Activated T-helper 1 cell treated with anti-CD3 and anti-CD28 coated beads, Interleukin-12 subunit alpha, Interleukin-12 subunit beta, Interleukin-2, Interleukin-4 antibody, amounts not matched to agents 30 ng/mL and 10 ng/mL and 1 ng/mL, durations not matched to agents 14 hours and 24 hours and 36 hours (primary cell): ENCODE measurements at places on chromosomes 5 and 9.

- H3K4me1 ChIP-seq, result peaks cover 5% of the 10 kb centered on the region
- no peaks in the 10 kb centered on the region for H3K27me3 ChIP-seq
- no peak overlapping the region for H3K27ac ChIP-seq
- no peak for DNase-seq
Observed at GRCh38 chr5:125210242-125210947, 464.0 kb upstream of the ZNF608 start.

- no peaks in the 10 kb centered on the region for H3K27me3 ChIP-seq
- H3K4me3 ChIP-seq, result no peak overlapping the region
- H3K27ac ChIP-seq, result no peak overlapping the region
- DNase-seq, result no peak
- H3K4me1 ChIP-seq, result no peaks in the 10 kb centered on the region
Observed at GRCh38 chr5:136043551-136043950, 14.8 kb downstream of the TGFBI start.

DNA sequence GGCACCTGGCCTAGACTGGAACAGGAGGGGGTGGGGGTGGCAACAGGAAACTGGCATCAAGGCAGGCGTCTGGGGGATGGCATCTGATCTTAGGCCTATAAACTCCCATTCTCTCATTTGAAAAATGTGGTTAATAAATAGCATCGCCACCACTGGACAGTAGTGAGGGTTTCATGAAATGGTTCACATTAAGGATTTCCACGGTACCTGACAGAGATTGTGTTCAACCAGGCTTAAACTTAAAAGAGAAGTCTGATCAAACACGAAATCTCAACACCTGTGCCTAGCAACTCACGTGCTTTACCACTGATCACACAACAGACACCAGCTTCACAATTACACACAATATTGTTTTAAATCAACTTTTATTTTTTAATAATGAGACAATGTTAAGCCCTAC is 3.0 kb downstream of the DENND1A start:
- H3K27ac ChIP-seq, result no peak overlapping the region
- no peak for DNase-seq
- no peaks in the 10 kb centered on the region for H3K27me3 ChIP-seq
- peaks cover 6% of the 10 kb centered on the region for H3K36me3 ChIP-seq
- H3K4me1 ChIP-seq, result peaks cover 29% of the 10 kb centered on the region
- H3K4me3 ChIP-seq, result no peak overlapping the region

- H3K4me1 ChIP-seq, result peaks cover 9% of the 10 kb centered on the region
- peaks cover 12% of the 10 kb centered on the region for H3K27me3 ChIP-seq
- H3K4me3 ChIP-seq, result no peak overlapping the region
- no peak for DNase-seq
Observed at GRCh38 chr5:172816925-172817562, 17.0 kb upstream of the ERGIC1 start.

GRCh38 chr5:61346511-61346910 is 14.5 kb downstream of the ZSWIM6 start:
- peaks cover 2% of the 10 kb centered on the region for H3K36me3 ChIP-seq
- DNase-seq, result no peak
- H3K4me1 ChIP-seq, result no peaks in the 10 kb centered on the region
- no peak overlapping the region for H3K4me3 ChIP-seq
- H3K27ac ChIP-seq, result no peak overlapping the region

- no peaks in the 10 kb centered on the region for H3K36me3 ChIP-seq
- H3K27ac ChIP-seq, result peak overlapping the region; percentile 62
- peaks cover 50% of the 10 kb centered on the region for H3K4me1 ChIP-seq
- peak overlapping the region; percentile 44 for H3K4me3 ChIP-seq
- H3K27me3 ChIP-seq, result peaks cover 26% of the 10 kb centered on the region
Observed at GRCh38 chr9:124254261-124254682, 3.5 kb upstream of the NEK6 start.

GRCh38 chr9:36153746-36154145 is 15.4 kb upstream of the CCIN start:
- peak overlapping the region; percentile 65 for H3K27ac ChIP-seq
- no peak overlapping the region for H3K4me3 ChIP-seq
- peaks cover 28% of the 10 kb centered on the region for H3K36me3 ChIP-seq
- no peaks in the 10 kb centered on the region for H3K27me3 ChIP-seq
- H3K4me1 ChIP-seq, result peaks cover 48% of the 10 kb centered on the region

GRCh38 chr5:116517488-116517887 is 57.1 kb downstream of the SEMA6A start:
- no peak overlapping the region for H3K27ac ChIP-seq
- H3K4me3 ChIP-seq, result no peak overlapping the region
- DNase-seq, result no peak
- H3K36me3 ChIP-seq, result no peaks in the 10 kb centered on the region

DNA sequence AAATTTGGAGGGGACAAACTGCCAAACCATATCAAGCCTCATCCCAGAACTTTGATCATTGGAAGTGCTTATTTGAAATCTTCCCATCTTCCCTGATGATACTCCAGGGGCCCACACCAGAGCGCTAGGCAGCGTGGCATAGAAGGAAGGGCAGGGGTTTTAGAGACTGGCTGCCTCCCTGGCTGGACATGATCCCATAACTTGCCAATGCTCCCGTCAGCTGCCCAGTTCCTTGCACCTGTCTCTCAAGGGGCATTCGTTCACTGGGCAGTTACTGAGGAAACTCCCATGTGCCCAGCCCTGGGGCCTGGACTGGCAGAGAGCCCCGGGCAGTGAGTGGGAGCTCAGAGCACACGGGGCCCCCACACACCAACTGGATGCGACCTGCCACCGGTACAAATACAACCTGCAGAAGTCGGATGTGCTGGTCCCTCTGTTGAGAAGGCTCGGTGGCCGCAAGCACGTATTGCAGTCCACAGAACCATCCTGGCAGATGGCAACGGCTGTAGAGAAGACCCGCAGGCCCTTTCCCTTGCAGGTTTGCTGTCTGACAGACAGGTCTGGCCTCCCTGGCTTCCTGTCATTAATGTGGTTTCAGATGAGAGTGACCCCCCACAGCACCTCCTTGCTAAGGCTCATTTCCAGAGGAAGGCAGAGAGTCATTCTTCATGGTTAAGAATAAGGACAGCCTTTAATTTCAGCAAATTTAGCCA is 122.4 kb downstream of the MVB12B start:
- DNase-seq, result no peak
- peaks cover 21% of the 10 kb centered on the region for H3K27me3 ChIP-seq
- H3K4me3 ChIP-seq, result no peak overlapping the region
- H3K36me3 ChIP-seq, result no peaks in the 10 kb centered on the region
- H3K27ac ChIP-seq, result no peak overlapping the region

DNA sequence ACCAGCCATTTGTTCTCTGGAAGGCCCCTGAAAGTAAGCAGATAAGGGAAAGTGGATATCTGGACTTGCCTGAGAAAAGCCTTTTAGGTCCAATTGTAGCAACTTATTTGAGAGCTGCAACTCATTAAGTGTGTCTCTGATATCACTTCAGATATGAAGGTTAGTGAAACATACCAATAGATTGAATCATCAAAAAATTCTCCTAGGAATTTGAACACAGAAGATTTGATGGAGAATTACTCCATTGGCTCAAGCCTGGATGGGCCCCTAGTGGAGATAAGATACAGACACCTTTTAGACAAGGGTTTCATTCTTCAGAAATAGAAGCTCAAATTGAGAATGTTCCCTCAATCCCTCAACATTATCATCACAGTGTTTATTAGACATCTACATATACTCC is 356.7 kb downstream of the NDUFS4 start:
- no peaks in the 10 kb centered on the region for H3K4me1 ChIP-seq
- peaks cover 2% of the 10 kb centered on the region for H3K27me3 ChIP-seq
- H3K4me3 ChIP-seq, result no peak overlapping the region
- H3K27ac ChIP-seq, result no peak overlapping the region
- DNase-seq, result no peak

DNA sequence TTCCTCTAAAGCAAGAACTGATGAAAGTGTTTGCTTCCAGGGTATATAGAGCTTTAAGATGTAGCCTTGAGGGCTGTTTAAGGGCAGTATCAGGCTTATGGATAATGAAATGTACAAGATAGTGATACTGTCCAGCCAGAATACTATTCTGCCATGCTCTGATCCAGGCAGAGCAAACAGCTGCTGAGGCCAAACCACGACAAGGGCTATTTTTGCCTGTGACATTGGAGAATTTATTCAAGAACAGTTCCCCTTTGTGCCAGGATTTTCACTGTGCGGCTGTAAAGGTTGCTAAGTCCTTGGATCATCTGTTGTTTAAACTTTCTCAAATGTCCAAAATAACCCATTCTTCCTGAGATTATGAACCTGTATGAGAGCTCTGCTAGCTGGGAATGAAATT is 70.4 kb downstream of the OTP start:
- H3K36me3 ChIP-seq, result no peaks in the 10 kb centered on the region
- peaks cover 9% of the 10 kb centered on the region for H3K27me3 ChIP-seq
- H3K4me1 ChIP-seq, result no peaks in the 10 kb centered on the region
- H3K27ac ChIP-seq, result no peak overlapping the region

DNA sequence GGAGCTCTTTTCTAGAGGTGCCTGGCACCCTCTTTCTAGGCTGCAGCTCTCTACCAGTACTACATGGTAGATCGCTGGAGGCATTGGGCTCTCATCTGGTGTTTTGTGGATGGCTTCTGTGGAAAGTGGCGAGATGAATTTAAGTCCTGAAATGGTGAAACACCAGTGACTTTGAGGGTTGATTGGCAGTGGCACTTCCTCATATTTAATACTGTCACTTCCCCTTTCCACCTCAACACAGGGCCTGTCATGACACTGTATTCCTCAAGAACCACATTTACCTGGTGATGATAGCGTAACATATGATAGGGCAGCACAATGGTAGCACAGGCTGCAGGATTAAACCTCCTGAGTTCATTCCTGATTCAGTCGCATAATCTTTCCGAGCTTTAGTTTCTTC is 132.1 kb downstream of the KDM4C start:
- H3K27ac ChIP-seq, result no peak overlapping the region
- H3K27me3 ChIP-seq, result no peaks in the 10 kb centered on the region
- peaks cover 19% of the 10 kb centered on the region for H3K4me1 ChIP-seq

GRCh38 chr5:143251190-143251589 is 152.3 kb downstream of the NR3C1 start:
- H3K4me3 ChIP-seq, result no peak overlapping the region
- DNase-seq, result no peak
- H3K27me3 ChIP-seq, result no peaks in the 10 kb centered on the region
- no peak overlapping the region for H3K27ac ChIP-seq
- peaks cover 11% of the 10 kb centered on the region for H3K36me3 ChIP-seq

GRCh38 chr5:45376417-45376816 is 319.8 kb downstream of the HCN1 start:
- no peaks in the 10 kb centered on the region for H3K27me3 ChIP-seq
- no peaks in the 10 kb centered on the region for H3K36me3 ChIP-seq
- H3K27ac ChIP-seq, result no peak overlapping the region
- DNase-seq, result no peak
- H3K4me3 ChIP-seq, result no peak overlapping the region
- H3K4me1 ChIP-seq, result no peaks in the 10 kb centered on the region

- DNase-seq, result no peak
- no peaks in the 10 kb centered on the region for H3K27me3 ChIP-seq
- no peak overlapping the region for H3K27ac ChIP-seq
- H3K4me1 ChIP-seq, result peaks cover 8% of the 10 kb centered on the region
- H3K4me3 ChIP-seq, result no peak overlapping the region
Observed at GRCh38 chr5:64759960-64760660, 8.4 kb downstream of the SREK1IP1 start.

GRCh38 chr9:100229136-100229535 is 123.6 kb downstream of the TEX10 start:
- H3K4me1 ChIP-seq, result no peaks in the 10 kb centered on the region
- H3K4me3 ChIP-seq, result no peak overlapping the region
- H3K36me3 ChIP-seq, result peaks cover 15% of the 10 kb centered on the region
- no peak overlapping the region for H3K27ac ChIP-seq
- DNase-seq, result no peak
- no peaks in the 10 kb centered on the region for H3K27me3 ChIP-seq

GRCh38 chr5:173742432-173742816 is 126.0 kb upstream of the BOD1 start:
- no peak overlapping the region for H3K4me3 ChIP-seq
- no peak for DNase-seq
- H3K36me3 ChIP-seq, result no peaks in the 10 kb centered on the region
- peaks cover 4% of the 10 kb centered on the region for H3K27me3 ChIP-seq

GRCh38 chr5:157582731-157583620 is 7.4 kb upstream of the ADAM19 start:
- H3K4me1 ChIP-seq, result peaks cover 69% of the 10 kb centered on the region
- no peak for DNase-seq
- H3K27me3 ChIP-seq, result no peaks in the 10 kb centered on the region
- peaks cover 4% of the 10 kb centered on the region for H3K36me3 ChIP-seq
- peak overlapping the region; percentile 80 for H3K27ac ChIP-seq

GRCh38 chr5:55880453-55880852 is 29.3 kb downstream of the IL31RA start:
- peaks cover 10% of the 10 kb centered on the region for H3K4me1 ChIP-seq
- H3K27ac ChIP-seq, result no peak overlapping the region
- no peak for DNase-seq
- H3K36me3 ChIP-seq, result peaks cover 11% of the 10 kb centered on the region
- no peak overlapping the region for H3K4me3 ChIP-seq

- DNase-seq, result peak; percentile 14
- no peak overlapping the region for H3K27ac ChIP-seq
- no peak overlapping the region for H3K4me3 ChIP-seq
- no peaks in the 10 kb centered on the region for H3K4me1 ChIP-seq
Observed at GRCh38 chr9:90142580-90142979, 500.0 kb downstream of the DIRAS2 start.

GRCh38 chr5:133963493-133964128 is 4.8 kb downstream of the C5orf15 start:
- no peaks in the 10 kb centered on the region for H3K27me3 ChIP-seq
- H3K4me1 ChIP-seq, result peaks cover 69% of the 10 kb centered on the region
- peak overlapping the region; percentile 27 for H3K4me3 ChIP-seq
- no peak for DNase-seq

- no peaks in the 10 kb centered on the region for H3K4me1 ChIP-seq
- no peaks in the 10 kb centered on the region for H3K36me3 ChIP-seq
- H3K4me3 ChIP-seq, result no peak overlapping the region
- no peak for DNase-seq
Observed at GRCh38 chr9:16371306-16371705, 499.2 kb downstream of the BNC2 start.

- H3K27ac ChIP-seq, result no peak overlapping the region
- H3K27me3 ChIP-seq, result no peaks in the 10 kb centered on the region
- no peak for DNase-seq
- no peaks in the 10 kb centered on the region for H3K4me1 ChIP-seq
Observed at GRCh38 chr9:135741276-135742219, 39.6 kb downstream of the KCNT1 start.
